CD4-positive, alpha-beta T cell treated with Interferon alpha-2 for 1 hour (primary cell): ENCODE measurements at places on chromosomes 7 and 10.

DNA sequence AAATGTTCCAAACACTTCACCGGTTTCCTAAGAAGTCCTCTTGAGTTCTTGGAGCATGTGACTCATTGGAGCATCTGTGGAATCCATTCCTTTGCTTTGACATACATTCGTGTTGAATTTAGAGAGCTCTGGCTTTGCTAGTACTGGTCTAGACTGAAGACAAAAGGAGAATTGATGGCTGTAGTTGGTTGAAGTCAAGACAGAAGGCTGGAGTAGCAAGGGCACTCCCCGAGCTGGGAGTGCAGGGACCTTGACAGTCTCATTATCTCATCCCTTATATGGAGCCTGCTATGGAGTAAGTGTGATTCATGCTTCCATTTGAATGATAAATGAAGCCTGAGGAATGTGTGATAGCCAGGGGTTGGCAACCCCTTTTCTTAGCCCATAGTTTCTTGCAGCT, 1249.1 kb downstream of the TYW1 start:
- no peak for DNase-seq

GRCh38 chr10:77513781-77514331, 123.8 kb downstream of the KCNMA1 start:
- no peak for DNase-seq

GRCh38 chr7:103679151-103680132, 233.4 kb upstream of the SLC26A5 start:
- no peak for DNase-seq

- DNase-seq, result no peak
These were observed 58.6 kb downstream of the AUTS2 start for GRCh38 chr7:69656890-69657289.

- DNase-seq, result no peak
These were observed 745.9 kb downstream of the GATA3 start for GRCh38 chr10:8800426-8800825.

GRCh38 chr10:87546971-87547413, 42.3 kb downstream of the MINPP1 start:
- no peak for DNase-seq

- no peak for DNase-seq
These were observed 19.2 kb downstream of the OGDHL start for GRCh38 chr10:49742683-49743463.

- no peak for DNase-seq
These were observed 76.9 kb downstream of the MAPK8 start for GRCh38 chr10:48383393-48383792.

DNA sequence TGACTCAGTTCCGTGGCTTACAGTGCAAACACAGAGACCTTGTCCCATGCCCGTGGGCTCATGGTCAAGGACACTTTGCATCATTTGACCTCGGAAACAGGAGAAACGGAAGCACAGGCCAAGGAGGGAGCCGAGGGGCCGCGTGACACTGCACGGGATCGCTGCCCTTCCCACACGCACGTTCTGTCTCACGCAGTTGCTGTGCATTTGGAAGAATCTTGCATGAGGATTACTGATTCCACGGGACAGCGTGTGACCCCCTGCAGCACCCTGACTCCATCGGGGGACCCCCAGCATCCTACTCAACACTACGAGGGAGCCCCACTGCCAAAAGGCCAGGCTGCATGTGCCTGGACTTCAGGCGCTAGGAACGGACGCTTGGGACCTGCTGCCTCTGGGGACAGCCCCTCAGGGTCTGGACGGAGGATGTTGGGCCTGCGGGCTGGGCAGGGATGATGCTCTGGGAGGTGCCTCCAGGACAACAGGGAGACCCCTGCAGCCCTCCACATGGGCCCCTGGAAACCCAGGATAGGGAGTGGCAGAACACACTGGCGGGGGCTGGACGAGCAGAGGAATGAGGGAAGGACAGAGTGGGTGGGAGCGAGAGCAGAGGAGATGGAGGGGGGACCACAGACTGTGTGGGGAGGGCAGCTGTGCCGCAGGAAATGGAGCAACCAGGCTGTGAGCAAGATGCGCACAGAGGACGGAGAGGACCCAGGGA, 222.2 kb downstream of the DNAJB6 start:
- DNase-seq, result no peak

DNA sequence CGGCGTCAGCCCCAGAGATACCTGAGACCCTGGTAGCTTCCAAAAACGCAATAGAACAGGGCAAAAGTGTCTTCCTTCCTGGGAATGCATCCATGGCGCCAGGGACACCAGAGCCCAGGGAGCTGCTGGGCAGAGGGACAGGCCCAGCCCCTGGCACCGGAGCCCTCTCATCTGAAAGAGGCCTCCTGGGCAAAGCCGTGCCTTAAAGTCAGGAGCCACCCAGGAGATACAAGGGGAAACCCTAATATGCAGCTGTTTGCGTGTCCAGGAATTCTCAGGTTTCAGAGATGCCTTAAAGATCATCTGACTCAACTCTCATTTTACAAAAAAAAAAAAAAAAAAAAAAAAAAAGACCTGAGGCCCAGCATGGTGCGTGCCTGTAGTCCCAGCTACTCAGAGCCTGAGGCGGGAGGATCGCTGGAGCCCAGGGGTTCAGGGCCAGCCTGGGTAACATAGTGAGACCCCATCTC, 28.0 kb downstream of the NUDT1 start:
- DNase-seq, result no peak

- no peak for DNase-seq
These were observed 427.8 kb upstream of the ZMIZ1 start for GRCh38 chr10:78640796-78641636.

DNA sequence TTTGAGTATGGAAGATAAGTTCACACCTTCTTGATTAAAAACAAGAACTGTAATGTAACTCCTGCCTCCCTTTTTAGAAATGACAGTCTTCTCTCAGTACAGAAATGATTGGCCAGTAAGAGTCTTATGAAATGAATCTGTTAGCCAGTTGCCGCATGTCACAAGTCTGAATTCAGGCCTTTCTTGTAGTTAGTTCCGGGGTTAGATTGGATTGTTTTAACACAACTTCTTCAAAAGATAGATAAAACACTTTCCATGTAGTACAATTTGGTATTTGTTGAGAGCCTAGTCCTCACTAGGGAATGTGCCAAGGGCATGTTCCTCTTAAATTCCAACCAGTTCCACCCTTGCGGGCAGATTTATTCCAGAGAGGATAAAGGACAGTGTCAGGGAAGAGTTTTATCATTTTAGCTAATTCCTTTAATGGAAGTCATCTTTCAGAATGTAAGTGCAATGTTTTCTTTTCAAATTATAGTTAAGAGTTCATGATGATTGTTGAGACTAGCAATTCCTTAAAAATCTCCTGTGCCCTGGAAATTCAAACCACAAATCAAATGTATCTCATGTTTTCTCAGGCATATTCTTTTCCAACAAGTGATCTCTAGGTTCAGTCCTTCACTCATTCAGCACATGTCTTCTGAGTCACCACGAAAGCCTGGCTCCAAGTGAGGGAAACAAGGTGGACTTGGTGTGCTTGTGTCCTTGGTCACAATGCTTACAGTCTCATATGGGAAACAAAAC, 4.1 kb downstream of the FHIP2A start:
- DNase-seq, result no peak

- DNase-seq, result no peak
These were observed 24.7 kb upstream of the PDLIM1 start for GRCh38 chr10:95315509-95315908.

DNA sequence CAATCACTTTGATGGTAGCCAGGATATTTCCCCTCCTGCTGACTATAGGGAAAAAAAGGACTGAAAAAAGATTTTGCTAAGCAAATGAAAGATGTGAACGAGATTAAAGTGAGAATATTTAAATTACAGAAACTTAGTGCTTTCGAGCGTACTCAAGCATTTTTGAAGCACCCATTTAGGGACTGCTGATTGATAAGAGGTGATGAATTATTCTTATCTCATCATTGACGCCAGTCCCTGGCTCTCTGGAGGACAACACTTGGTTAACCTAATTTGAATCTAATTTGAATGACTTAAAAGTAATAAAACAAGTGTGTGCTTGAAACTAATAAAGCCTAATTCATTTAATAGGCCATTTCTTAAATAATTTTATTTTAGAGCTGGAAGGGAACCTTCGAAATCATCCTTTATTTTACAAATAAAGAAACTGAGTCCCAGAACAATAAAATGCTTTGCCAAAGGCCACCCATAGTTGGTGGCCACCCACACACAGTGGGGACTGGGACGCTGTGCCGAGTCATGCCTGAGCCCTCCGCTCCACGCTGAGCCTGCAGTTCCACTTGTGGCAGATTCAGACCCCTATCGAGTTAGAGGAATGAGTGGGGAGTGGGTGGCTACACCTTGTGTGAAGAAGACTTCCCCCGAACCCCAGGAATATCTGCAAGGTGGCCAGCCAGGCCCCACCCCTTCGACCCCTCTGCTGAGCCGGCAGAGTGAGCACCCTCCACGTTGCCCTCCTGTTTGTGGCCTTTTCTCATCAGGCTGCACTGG, 61.1 kb upstream of the SAMD8 start:
- DNase-seq, result no peak

- DNase-seq, result no peak
These were observed 31.7 kb downstream of the ABCC2 start for GRCh38 chr10:99814143-99814542.

GRCh38 chr10:90018819-90019218, 317.4 kb downstream of the KIF20B start:
- no peak for DNase-seq

DNA sequence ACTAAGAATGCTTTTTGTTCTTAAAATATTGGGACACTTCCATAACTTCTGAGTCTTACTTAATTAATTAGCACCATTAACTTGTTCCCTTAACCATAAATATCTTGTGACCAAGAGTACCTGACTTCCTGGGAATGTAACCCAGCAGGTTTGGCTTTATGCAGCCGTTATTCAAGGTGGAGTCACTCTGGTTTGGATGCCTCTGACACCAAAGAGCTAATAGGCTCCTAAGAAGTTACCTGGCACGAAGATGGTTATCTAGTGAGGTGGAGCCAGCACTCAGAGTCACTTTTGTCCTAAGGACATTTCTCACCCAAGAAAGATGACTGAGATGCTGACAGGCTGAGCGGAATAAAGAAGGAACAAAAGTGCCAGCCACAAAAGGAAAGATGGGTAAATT, 172.3 kb downstream of the C1GALT1 start:
- DNase-seq, result no peak

GRCh38 chr10:122662231-122662630, 37.4 kb downstream of the C10orf120 start:
- no peak for DNase-seq

DNA sequence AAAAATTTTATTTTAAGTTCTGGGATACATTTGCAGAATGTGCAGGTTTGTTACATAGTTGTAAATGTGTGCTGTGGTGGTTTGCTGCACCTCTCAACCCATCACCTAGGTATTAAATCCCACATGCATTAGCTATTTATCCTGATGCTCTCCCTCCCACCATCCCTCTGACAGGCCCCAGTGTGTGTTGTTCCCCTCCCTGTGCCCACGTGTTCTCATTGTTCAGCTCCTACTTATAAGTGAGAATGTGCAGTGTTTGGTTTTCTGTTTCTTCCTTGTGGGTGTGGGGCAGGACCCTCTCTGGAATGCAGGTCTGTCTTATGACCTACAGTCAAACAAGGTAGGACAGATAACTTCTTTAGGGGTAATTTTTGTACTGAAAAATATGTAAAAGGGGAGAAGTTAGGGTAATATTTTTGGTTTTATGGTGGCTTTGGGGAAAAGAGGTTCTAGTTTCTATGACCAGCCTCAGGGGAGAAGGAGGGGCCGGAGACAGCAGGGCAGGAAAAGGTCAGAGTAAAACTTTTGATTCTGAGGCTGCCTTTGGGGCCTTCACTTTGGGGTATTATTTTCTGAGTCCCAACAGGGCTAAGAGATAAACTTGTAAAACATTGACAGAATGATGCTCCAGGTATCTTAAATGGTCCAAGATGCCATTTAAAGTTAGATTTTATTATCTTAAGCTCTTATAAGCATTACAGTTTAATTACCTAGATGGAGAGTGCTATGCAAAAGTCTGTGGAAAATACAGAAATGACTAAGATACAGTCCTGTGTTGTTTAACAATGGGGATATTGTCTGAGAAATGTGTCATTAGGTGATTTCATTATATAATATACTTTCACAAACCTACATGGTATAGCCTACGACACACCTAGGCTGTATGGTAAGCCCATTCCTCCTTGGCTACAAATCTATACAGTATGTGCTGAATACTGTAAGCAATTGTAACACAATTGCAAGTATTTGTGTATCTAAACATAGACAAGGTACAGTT, 354.8 kb downstream of the ABCA13 start:
- DNase-seq, result no peak

DNA sequence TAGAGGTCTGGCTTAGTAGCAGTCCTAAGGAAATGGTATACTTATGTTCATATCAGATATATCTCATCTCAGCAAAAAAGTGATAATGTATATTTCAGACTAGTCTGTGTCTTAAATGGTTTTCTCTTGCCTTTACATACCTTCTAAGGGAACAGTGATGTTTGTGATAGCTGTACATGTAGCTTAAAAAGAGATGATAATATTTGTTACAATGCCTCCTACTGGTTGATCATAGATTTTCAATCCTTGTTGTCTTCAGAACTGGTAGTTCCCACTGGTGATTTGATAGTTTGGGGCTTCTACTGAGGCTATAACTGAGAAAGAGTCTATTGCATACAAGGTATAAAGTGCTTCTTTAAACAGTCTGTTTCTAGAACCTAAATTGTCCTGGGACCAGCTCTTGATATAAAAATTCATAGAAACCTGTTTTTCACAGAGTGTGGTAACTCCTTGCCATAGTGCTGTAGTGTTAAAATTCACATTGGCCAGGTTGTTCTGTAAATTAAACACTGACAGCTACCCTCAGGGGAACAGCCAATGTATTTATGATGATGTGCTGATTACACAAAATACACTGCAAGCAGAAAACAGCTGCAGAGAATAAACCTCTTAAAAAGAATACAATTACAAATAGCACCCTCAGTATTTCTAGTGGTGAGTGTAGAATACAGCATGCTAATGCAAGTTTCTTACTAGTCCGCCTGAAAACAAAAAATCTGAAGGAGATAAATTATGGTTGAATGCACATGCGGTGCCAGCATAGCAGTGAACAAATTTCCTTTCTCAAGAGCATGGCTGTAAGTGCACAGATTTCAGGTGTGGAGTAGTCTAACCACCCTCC, 90.3 kb downstream of the BTRC start:
- peak; percentile 12 for DNase-seq

DNA sequence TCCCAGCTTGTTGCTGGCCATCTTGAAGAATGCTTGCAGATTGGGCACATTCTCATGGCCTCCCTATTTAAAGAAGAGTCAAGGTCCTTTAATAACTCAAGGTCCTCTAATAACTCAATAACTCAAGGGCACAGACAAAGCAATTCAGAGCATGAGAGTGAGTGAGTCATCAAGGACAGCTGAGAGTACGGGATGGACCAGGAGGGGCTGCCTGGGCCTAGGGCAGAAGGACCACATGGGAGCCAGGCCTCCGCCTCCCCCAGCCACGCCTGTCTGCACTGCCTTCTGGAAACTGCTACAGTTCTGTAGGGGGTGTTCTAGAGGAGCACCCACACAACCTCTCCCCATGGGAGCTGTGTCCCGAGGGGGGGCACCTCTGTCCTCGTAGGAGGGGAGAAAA, 48.9 kb downstream of the ZNF503 start:
- DNase-seq, result no peak

DNA sequence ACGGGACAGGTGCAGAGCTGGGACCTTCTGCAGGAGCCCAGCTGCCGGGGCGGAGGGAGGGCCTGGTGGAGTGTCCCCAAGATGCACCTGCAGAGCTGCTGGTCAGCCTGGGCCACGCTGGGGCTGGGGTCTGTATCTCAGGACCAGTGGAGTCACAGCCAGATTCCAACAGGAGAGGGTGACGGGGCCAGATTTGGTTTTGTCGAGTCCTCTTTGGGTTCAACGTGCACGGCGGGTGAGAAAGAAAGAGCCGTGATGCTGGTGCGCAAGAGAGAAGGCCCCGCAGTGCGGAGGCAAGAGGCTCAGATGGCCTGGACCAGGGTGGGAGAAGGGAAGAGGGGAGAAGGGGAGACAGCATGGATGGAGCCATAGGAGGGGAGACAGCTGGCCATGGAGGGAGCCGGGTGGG, 462.9 kb downstream of the PTPRN2 start:
- no peak for DNase-seq
